ENCODE measurements at places on chromosomes 5 and 9.

- peak; percentile 6 for DNase-seq
Measured at GRCh38 chr9:92963831-92964606, 16.7 kb downstream of the FGD3 start.

DNA sequence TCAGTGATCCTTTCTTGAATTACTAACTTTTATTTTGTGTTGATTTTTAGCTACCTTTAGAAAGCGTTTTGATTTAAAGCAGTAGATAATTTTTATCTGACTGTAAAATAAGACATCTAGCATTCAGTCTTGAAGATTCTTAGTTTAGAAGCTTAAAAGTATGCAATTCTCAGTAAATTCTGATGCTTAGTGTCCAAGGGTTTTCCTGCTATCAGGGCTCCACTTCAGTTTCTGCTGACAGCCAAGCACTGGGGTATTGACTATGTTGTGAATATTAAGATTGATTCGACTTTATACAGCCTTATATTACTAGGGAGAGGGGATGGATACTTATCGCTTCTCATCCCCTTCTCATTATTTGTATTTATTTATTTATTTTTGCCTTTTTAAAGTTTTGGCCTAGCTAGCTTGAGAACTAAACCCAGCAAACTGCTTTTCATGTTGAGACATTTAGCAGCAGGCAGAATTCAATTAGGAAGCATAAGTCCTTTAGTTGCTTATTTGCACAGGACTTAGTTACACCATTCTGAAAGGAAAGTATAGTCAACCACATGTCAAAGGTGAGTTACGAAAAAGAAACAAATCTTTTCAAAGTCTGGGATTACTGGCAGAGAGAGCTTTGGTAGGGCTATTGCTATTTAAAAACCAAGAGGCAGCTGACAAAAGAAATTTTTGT is 2.9 kb downstream of the PBX3 start:
- no peak for DNase-seq

- DNase-seq, result no peak
Measured at GRCh38 chr9:114039484-114039883, 38.6 kb downstream of the AMBP start.

GRCh38 chr5:6458833-6459232 is 10.2 kb downstream of the UBE2QL1 start:
- DNase-seq, result no peak

Measured in midbrain (tissue), 1 donor.